ENCODE measurements at places on chromosomes 3 and 15. TPM values are rescaled to one million over a fixed set of nuclear protein-coding genes. Genes with fewer than 3 reads are reported as not detected.

NECTIN3 gene
- total RNA-seq, result 31.5 TPM

GOLGA6A gene
- total RNA-seq, result 0.07 TPM

GATA2 gene
- 2.3 TPM for total RNA-seq

EPHA6 gene
- total RNA-seq, result not detected

LMAN1L gene
- total RNA-seq, result not detected

IL17RC gene
- 22.2 TPM for total RNA-seq

PRTG gene
- 0.78 TPM for total RNA-seq

TMEM44 gene
- 33.5 TPM for total RNA-seq

DAPK2 gene
- 0.98 TPM for total RNA-seq

ASB14 gene
- total RNA-seq, result not detected

MYZAP gene
- total RNA-seq, result 0.07 TPM

ZNF80 gene
- not detected for total RNA-seq

LIPH gene
- total RNA-seq, result 0.43 TPM

Measured in smooth muscle cell of the pulmonary artery (primary cell).